NCI-H187 treated with DMSO at 0.1 percent for 48 hours (cell line): ENCODE measurements at places on chromosomes 7 and 10.

DNA sequence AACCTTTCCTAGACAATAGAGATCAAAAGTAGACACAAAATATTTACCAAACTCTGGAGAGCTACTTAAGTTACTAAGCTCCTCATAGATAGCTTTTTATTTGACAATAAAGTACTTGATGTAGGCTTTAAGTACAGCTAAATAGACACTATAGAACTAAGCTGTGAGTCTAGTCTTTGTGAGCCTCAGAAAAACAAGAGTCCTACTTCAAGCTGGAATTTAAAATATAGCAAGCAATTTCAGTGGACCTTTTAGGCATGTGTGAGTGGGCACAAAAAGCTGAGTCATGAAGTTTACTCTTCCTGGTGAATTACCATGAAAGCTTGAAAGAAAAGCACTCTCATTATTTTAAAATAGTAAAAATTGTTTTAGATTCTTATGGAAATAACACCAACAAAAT lies 76.1 kb downstream of the ADD3 start:
- DNase-seq, result peak; percentile 80

DNA sequence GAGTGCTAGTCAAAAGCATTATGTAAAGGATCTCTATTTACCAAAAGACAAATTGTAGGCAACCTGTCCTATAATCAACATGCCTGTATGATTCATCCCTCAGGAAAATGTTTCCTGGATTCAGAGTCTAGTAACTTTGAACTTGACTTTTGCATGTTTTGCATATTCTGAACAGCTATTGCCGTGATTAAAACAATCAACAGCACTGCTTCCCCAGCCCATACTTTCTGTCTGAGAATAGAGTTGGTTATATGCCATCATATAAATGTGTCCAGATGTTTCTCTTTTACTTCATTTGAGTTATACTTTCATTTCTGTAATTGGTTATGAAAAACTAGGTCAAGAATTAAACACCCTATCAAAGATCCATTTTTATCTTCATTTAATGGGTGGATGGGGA lies 83.5 kb downstream of the ZMYND11 start:
- no peak for DNase-seq

DNA sequence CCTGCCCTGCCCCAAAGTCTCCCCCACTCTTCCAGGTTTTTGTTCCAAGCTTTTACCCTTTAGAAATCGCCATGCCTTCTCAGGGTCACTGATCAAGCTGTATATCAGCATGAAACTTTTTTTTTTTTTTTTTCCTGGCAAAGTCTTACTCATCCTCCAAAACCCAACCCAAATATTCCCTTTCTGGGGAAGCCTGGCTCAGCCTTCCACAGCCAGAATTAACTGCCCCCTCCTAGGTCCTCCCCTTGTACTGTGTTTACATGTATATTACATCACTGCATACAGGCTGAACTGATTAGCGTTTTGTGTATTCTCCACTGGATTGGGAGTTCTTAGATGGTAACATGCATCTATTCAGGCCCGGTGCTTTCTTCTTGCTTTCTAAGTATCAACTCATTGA lies 4.6 kb upstream of the NOBOX start:
- no peak for DNase-seq

DNA sequence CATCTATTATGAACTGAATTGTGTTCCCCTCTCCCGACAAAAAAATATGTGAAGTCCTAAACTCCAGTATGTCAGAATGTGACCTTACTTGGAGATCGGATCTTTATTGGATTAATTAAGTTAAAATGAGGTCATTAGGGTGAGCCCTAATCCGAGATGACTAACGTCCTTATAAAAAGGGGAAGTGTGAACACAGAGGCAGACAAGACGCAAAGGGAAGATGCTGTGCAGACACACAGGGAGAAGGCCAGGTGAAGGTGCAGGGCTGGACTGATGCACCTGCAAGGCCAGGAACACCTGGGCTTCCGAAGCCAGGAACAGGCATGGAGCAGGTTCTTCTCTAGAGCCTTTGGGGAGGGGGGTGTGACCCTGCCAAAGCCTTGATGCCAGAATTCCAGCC lies 187.8 kb downstream of the PARD3 start:
- DNase-seq, result no peak

- no peak for DNase-seq
These were observed 152.5 kb downstream of the SEMA3A start for GRCh38 chr7:84042110-84042539.

DNA sequence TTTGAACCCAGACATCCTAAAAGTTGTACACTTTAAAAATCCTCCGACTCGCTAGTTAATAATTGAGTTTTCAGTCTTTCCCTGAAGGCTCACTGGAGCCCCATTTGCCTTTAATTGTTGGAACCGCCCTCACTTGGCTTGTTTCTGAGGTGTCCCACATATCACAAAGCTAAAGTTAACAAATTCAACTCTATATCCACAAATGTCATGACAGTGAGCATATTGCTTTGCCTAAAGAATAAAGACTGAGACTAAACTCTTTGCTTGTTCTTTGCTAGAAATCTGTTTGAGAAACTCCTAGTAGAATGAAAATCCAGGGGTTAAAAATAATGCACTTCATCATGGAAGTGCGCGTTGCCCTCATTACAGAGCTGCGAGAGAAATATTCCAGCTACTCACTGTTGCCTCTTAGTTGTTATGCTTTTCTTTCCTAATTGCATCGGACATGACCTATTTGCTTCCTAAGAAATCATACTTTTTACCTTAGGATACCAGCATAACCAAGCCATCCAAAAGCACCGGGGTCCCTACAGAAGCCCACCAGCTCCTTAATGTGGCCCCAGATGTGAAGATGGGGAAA lies 752 bp downstream of the THSD7A start:
- no peak for DNase-seq

DNA sequence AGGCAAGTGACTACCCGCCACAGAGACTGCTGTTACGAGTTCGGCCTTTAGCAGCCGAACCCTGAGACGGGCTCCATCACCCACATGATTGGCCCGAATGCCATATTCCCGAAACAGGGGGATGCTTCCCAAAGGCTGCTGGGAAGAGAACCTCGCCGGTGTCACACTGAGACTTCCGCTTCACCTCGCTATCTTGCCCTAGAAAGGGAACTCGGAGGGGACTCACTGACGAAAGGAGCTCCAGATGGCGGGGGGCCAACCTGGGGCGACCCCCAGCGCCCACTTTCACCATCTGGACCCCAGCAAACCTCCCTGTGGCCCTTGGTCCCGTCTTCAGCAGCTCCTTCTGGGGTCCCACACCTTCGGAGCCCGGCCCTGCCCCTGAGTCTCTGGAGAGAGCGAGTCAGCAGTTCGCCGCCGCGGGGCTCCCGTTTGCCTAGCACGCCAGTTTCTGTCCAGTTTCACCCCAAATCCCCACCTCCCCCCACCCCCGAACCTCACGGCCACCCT lies 529 bp downstream of the HPS1 start:
- DNase-seq, result no peak

DNA sequence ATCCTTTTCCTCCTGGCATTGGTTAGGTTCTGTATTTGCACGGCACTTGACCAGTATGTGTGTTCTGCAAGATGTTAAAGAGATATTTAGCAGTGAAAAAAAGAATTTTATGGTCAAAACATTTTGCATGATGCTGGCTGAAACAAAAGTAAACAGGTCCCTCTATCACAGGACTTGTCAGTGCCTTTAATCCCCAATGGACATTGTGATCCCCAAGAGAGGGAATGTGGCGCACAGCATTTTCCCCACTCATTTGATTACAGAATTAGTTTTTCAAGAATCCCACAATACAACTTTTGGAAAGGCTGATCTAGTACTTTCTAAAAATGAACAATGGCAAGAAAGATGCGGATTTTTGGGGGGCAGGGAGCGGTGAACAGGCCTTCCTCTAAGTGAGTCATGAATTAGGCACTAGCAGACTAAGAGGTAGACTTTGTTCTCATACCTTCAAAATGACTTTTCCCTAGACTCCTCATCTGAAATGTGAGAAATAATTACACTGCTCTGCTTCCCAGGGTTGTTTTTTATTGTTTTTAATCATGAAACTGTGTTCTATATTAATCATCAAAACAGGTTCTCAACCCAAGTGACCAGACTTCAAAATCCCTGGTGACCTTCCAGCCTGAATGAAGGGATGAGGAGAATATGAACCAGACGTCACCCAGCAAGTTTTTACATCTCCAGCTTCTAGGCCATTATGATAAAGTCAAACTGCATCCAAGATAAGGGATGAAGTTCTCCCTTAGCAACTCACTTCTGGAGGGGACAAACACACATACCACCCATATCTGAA lies 8.6 kb downstream of the FBXW4 start:
- DNase-seq, result no peak

- no peak for DNase-seq
These were observed 11.8 kb upstream of the INSIG1 start for GRCh38 chr7:155285833-155286232.
